ENCODE measurements at places on chromosomes 2 and 18.

DNA sequence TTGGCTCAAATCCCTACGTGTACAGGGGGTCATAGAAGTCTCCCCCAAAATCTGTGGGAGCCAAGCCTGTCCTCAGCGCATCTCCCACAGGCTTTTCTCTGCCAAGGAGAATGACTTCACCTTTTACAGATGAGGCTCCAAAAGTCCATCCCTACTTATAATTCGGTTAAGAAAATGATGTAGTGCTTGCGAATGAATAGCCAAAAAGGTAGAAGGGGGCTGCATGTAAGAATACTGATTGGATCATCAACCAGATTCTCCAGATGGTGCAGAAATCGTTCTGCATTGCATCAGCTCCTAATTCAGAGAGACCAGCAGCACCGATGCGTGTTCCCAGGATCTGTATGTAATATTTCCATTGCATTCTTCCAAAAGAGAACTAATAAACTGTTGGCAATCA is 91.9 kb downstream of the EPHA4 start:
- no peak for DNase-seq

- no peak for DNase-seq
Measured at GRCh38 chr2:204449977-204450376, 95.3 kb upstream of the PARD3B start.

DNA sequence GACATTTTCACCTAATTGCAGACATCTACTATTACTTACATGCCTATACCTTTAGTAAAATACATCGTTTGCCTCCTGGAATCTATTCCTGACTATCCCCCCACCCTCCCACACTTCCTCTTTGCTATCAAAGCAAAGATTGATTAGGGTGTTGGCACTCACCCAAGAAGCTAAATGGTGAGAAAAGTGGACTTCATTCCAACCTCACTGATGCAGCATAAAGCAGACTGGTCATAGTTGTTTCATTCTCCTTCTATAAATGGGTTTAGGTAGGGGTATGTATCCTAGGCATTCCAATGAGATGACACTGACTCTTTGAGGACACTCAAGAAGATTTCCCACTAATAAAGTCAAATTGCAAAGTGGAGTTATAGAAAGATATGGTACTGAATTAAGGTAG is 97.4 kb downstream of the LRP1B start:
- no peak for DNase-seq

DNA sequence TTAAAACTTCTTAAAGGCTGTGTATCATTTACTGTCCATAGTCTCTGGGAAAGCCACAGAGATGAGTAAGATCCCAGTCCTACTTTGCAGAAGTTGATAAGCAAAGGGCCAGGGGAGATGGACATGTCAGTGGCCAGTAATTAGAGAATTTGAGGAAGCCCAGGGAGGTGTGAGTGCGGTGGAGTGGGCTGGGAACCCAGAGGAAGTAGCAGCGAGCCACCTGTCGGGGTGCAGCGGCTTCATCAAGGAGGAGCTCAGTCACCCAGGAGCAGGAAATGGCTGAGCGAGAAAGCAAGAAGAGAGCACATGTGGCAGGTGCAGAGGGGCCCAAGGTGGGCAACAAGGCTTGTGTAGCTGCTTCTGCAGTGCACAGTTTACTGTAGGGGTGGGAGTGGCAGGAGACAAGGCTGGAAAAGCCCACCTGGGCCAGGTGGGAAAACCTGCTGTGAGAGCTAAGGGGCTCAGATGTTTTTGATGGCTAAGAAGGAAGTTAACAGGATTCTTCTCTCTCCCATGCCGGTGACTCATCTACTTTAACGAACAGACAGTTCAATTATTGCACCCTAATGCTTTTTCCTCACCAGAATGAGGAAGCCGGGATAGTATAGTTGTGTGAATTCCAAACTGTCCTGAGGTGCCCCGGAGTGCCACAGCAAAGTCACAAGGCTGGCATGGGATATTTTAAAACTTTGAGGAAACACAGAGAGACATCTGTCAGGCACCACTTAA is 34.8 kb upstream of the MGAT5 start:
- no peak for DNase-seq

GRCh38 chr2:137333386-137334165 is 568.2 kb downstream of the THSD7B start:
- no peak for DNase-seq

DNA sequence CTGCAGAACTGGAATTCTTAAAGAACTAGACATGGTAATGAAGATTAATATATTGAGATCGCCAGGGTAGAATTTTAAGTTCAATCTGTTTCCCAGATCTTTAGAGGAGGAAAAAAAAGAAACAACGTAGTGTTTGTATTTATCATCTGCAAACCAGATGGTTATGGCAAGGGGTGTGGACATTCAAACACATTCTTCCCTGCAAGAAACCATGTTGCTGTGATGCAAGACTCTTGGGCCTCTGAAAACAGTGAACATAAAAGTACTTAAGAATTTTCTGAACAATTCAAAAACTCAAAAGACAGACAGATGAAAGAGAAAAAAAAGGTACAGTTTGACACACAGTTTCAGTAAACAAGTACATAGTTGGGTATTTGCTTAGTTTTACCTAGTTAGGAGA is 35.6 kb downstream of the COL5A2 start:
- DNase-seq, result no peak

DNA sequence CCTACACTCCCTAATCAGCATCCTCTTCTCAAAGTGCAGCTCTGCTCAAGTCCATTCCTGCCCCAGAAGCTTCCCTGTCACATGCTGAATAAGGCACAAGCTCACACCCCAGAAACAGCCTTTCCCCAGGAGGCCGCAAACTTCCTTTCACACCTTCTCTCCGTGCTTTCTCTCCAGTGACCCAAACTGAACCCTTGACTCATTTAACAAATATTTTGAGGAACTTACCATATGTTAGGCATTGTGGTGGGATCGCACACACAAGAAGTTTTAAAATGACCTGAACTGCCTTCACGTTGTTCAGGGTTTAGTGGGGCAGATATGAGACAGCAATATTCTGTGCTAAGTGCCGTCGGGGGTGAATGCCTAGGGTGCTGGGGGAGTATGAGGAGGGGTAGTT is 161.3 kb downstream of the INSIG2 start:
- DNase-seq, result no peak

GRCh38 chr2:64456293-64456692 is 2.3 kb downstream of the LGALSL start:
- DNase-seq, result no peak

- no peak for DNase-seq
Measured at GRCh38 chr2:137007938-137008337, 242.6 kb downstream of the THSD7B start.

GRCh38 chr2:129779783-129780182 is 199.7 kb upstream of the RAB6C start:
- DNase-seq, result no peak

GRCh38 chr2:113281910-113282746 is 3.4 kb upstream of the PAX8 start:
- DNase-seq, result no peak

GRCh38 chr18:48027401-48027963 is 97.0 kb upstream of the SMAD2 start:
- no peak for DNase-seq

GRCh38 chr2:197908156-197908555 is 103.8 kb downstream of the PLCL1 start:
- no peak for DNase-seq

DNA sequence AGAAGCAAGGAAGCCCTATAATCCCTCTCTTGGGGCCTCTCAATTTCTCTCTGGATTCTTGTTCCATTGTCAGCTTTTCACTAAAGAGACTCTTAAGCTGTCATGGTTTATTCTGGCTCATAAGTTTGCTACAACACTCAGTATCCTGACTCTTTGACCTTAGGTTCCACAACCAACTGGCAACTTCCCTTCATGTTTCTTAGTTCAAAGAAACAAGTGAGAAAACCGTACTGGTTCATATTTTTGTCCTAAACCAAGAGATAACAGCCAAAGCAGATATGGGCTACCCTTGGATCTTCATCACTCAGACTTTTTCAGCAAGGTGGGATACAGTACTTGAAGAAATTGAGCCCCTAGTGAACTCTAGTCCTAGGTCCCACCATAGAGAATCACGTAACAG is 109.9 kb upstream of the CRIM1 start:
- no peak for DNase-seq

GRCh38 chr2:43458014-43458628 is 137.7 kb downstream of the THADA start:
- no peak for DNase-seq

GRCh38 chr2:114283774-114284173 is 158.7 kb upstream of the DPP10 start:
- DNase-seq, result no peak

- no peak for DNase-seq
Measured at GRCh38 chr2:138430181-138430580, 71.4 kb upstream of the SPOPL start.

DNA sequence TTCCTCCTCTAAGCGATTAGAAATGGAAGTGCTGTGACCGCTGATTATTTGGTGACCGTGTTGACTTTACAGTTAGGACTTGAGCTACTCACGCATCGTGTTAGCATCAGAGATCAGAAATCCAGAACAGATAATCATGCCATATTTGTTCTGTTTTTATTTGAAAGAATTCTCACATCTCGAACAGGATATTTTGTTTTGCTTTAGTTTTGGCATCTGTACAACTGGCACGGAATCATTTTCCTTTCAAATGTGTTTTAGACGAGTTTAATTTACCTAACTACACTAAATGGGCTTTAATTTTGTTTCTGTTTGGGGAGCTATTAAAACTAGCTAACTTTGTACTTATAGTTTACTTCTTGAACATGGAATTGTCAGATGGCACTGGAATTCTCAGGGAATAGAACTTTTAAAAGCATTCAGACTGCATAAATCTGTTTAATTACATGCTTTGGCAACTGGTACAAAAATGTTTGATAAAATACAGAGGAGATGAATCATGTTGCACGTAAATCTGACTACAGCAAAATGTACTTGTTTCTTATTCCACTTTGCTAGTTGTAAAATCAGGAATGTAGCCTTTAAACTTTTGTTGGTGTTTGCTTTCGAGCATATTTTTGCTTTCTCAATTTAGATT is 1.4 kb downstream of the ITPRID2 start:
- no peak for DNase-seq

DNA sequence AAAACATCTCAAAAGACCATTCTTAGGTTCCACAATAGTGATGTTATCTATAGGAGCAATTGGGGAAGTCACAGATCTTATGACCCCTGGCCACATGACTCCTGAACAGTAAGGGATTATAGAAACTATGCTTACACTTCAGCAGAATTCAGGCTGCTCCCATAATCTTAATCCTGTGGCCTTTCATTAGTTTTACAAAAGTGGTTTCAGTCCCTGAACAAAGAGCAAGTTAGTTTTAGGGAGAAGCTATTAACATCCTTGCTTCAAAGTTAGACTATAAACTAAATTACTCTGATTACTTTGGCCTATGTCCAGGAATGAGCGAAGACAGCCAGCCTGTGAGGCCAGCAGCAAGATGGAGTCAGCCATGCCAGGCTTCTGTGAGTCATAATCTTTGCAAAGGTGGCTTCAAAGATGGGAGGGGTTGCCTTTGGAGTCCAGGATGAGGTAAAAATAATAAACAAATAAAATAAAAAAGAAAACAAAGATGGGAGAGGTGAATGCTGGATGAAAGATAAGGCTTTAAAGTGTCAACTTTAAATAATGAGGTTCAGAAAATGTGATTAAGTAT is 168.7 kb upstream of the NDUFV2 start:
- no peak for DNase-seq

- no peak for DNase-seq
Measured at GRCh38 chr2:191758518-191759507, 80.9 kb downstream of the NABP1 start.

- no peak for DNase-seq
Measured at GRCh38 chr2:7018767-7019166, 101.6 kb downstream of the RNF144A start.

DNA sequence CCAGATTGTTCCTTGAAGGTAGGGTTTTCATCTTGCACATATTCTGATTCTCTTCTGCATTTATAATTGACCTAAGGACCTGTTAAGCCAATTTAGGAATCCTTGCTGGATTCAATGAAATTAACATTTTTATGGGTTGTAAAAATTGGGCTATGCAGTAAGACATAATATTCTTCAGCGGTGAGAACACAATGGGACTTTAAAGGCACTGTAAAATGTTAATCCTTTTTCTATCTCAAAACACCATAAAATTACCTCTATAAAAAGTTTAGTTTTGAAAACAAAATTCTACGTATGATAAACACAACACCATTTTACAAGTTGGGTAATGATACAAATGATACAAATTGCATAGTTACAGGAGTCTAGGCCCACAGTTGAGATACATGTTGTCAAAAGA is 169.2 kb upstream of the DTNA start:
- no peak for DNase-seq

- DNase-seq, result no peak
Measured at GRCh38 chr2:60496475-60496874, 57.0 kb downstream of the BCL11A start.

GRCh38 chr2:56508662-56509061 is 324.9 kb downstream of the CCDC85A start:
- DNase-seq, result no peak

GRCh38 chr2:105455488-105456003 is 56.7 kb upstream of the FHL2 start:
- no peak for DNase-seq

DNA sequence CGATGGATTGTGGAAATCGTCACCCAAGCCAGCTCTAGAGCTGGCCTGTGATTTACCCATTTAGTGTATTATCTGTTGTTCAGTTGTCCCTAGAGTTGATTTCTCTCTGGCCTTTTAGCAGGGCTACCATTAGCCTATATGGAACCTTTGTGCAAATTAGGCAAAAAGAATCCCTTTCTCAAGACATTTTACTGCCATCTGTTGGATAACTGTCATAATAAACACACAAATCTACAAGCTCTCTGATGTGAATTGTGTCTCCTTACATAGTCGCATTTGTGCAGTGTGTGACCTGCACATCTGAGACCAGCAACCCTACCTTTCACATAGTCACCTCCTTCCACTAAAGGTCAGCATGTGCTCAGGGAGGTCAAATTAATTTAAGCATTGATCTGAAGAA is 34.0 kb downstream of the LOXHD1 start:
- DNase-seq, result no peak

DNA sequence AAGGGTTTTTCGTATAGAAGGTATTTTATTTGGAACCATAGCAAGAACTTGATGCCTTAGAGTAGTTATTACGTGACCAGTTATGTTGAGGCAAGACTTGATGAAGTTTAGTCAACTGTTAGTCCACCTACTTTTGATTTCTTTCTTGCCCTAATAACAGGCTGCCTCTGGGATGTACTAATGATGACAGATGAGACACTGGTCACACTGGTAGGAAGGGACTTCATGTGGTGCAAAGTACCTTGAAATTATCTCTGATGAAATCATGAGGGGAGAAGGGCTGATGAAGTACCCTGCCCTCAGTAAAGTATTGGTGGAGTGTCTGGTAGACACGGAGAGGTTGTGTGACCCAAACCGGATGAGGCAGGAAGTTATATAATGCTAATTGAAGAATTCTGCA is 5.4 kb downstream of the DIS3L2 start:
- DNase-seq, result no peak

DNA sequence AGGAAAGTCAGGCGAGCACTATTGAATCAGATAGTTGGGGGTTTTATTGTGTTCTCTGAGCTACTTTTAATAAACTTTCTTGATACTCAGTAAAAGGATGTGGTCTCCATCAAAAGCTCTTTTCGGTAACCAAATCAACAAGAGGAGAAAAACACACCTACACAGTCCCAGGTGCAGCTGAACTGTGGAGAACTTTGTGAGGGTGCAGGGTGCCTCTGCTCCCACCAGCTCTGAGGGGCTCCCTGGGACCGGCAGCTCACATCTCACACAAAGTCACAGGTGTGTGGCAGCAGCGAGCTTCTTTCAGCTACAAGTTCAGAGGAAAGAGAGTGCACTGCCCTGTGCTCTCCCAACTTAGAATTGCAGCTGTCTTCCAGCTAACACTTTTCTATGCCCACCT is 650.4 kb downstream of the RNF144A start:
- DNase-seq, result no peak
